ENCODE measurements at places on chromosomes 7 and 10.

DNA sequence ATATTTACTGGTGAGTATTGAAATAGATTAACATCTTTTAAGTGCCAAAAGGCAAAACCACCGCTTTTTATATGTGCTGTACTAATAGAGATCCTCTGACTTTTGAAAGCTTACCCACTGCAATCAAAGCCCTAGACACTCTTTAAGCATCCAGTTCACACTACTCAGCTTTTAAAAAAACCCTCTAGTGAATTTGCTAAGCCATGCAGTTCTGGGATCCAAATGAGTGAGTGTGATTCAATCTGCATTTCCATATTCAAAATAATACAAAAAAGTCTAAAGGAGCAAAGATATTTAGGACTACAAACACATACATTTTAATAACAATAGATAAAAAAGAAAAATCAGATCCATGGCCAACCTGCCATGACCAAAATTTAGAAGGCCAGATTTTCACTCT is 288.2 kb downstream of the MAGI2 start:
- no peak for DNase-seq

- DNase-seq: no peak
These were observed 45.7 kb downstream of the BEND7 start for GRCh38 chr10:13483073-13483472.

- DNase-seq: peak; percentile 34
These were observed 23.2 kb downstream of the WIPI2 start for GRCh38 chr7:5213286-5213645.

GRCh38 chr7:27843584-27844305 is 103.8 kb downstream of the TAX1BP1 start:
- DNase-seq: no peak

DNA sequence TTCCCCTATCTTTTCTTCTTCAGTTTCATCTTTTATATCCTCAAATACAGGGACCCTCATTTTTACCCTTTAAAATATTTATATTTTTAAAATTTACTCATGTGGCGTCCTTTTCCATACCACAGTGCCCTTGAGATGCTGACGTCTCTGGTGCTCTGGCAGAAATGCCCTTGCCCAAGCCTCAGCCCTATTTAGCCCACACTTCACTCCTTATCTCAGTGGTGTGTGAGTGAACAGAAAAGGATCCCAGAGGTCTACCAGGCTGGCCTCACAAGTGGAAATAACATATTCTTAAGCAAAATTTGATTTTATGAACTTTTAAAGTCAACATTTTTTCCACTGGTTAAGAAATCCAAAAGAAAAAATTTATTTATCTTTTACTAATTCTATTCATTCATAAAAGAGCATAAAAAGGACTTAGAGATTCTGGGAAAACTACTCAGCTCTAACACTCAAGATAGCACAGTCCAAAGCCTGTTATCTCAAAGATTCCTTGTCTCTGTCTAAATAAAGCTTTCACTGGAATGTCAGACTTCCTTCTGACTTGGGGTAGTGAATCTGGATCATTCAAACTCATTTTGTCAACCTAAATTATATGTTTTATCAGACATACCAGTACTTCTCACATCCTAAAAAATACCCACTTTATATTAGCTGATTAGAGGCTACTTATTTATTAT is at the start of gene NEBL:
NEBL (minus strand) TSS at position 166 of the 680 bp plus-strand sequence; CDS start at position 60, 106 bp downstream.
- DNase-seq: no peak

DNA sequence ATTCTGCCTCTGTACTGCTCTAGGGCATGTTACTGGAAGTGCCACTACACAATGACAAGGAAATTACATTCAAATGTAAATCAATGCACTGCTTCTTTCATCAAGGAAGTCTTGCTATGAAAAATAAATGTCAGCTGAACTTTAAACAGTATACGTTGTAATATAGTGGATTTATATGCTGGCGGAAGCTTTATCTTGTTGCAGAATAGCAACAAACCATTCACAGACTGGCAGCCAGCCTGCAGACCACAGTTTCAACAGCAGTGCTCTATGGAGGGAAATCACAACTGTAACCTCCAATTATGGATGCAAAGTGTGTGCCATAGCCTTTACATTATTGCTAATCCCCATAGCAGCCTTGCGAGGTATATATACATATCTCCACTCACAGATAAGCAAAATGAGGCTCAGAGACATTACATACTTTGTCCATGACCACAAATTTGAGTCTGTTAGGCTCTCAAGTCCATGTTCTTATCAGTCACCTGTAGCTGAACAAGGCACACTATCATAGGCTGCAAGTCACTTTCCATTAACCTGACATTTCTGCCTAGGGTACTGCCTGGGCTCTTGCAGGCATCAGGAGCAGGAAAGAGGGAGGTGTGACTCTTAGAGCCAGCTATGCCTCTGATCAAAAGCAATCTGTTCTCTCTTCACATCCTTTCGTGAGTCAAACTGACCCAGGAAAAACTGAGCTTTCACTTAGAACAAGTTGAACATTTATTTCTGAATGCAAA is 22.6 kb downstream of the COL28A1 start:
- no peak for DNase-seq

DNA sequence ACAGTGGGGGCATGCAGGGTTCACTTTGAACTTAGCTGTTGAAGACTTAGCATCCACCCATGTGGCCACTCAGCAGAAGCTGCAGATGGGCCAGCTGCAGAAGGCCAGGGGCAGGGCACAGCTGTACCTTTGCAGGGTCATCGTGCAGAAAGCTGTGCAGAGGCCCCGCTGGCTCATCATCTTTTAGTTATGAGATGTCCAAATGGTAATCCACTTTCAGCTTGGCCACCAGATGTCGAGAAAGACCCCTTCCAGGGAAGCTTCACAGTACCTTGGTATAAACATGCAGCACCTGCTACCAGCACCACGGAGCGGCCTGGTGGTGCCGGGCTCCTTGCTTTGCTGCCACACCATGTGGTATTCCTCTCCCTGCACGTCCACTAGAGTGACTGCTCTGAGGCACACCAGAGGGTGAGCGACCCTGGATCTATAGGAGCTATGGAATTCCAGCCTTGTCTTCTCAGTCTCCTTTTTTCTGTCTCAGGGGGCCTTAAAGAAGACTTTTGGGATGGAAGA is 74.2 kb upstream of the LAMB4 start:
- no peak for DNase-seq

- DNase-seq: no peak
These were observed 25.9 kb downstream of the TMEM106B start for GRCh38 chr7:12237007-12237406.

DNA sequence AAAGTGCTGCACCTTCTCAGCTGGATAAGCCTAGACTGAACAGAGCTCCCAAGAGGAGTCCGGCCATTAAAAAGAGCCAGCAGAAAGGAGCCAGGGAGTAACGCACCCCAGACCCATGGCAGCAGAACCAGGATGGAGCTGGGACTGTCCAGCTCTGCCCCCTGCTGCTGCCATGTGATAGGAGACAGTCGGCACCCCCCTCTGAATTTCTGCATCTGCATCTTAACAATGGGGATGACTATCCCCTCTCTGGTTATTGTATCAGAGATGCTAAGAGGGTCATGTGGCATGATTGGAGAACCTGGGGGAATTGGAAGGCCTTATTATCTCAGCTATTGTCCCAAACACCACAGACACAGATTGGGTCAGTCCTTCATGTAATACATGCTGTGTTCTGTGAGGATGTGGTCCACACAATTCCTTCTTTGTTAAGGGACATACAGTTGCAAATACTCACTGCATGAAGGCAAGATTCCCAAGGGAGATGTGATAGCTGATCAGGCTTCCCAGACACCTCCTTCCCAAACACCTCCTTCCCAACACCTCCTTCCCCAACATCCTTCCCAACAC is 29.3 kb downstream of the PLEKHS1 start:
- no peak for DNase-seq

DNA sequence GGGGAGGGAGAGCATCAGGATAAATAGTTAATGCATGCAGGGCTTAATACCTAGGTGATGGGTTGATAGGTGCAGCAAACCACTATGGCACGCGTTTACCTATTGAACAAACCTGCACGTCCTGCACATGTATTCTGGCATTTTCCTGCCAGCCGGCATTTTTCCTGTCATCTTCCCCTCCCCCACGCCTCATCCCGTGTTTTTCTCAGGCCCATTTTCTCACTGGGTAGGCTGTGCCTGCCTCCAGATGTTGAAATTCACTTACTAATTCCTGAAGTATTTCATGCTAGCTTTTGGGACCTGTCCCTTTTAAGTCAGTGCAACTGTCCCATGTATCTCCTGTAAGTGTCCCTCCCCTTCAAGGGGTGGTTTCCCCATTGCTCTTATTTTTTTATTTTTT is 220.3 kb upstream of the NPY start:
- DNase-seq: no peak

DNA sequence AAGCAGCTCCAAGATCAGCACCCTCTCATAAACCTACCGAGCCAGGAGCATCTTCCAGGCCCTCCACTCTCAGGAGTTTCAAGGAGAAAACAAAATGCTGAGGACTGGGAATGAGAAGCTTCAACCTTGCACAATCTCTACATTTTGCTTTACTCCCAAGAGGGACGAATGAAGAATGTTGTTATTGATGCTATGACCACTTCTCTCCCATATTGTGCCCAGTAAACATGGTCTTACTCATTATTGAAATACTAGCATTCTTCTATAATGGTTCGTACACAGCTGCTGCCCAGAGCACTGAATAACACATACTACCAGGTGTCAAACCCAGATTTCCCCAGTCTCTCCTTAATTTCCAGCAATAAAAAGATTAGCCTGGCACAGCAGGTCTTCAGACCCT is 63.4 kb upstream of the BET1 start:
- DNase-seq: no peak

DNA sequence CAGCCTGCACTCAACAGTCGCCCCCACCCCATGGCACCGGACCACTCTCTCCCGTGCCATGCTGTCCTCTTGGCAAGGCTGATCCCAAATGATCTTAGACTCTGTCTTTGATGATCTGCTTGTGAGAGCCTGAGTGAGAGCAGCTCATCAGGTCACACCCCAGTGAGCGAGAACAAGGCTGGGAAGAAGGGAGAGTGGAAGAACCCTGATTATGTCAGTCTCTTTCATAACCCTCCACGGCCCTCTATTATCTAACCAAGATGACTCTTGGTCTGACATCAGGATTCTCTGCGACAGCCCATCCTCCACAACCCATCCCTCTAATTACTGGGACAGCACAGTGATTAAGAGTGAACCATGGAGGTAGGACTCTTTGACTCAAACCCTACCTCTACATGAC is 53.1 kb upstream of the C7orf33 start:
- DNase-seq: no peak

DNA sequence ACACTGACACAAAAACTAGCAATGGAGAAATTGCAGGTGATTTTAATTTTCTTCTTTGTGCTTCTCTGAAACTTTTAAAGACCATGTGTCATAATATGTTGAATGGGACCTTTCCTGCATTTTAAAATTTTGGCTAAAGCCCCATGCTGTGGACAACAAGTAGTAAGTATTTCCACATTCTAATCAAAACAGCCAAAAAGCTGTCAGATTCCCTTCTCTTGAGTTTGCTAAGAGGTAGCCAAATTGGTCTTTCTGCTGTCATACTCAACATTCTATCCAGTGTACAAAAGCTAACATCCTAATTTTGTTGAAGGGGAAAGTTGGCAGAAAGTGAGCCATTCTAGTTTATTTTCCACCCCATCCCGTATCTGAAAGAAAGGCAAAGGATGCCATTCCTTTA is 447.6 kb downstream of the TFEC start:
- DNase-seq: no peak

DNA sequence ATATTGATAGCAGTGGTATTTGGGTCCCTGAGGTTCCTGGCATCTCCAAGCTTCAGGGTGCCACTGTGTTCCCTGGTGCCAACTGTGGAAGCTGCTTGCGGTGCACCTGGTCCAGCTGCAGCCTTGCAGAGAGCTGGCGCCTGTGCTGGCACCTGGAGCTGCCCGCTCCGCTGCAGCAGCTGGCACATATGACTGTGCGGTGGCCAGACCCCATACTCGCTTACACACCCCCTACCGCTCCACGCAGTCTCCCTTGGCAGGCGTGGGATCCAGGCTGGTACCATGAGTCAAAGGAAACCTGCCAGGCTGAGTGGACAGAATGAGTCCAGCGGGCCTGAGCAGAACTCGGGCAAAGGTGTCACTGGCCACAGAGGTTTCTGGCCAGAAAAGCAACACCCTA is 89.9 kb upstream of the JAZF1 start:
- no peak for DNase-seq

DNA sequence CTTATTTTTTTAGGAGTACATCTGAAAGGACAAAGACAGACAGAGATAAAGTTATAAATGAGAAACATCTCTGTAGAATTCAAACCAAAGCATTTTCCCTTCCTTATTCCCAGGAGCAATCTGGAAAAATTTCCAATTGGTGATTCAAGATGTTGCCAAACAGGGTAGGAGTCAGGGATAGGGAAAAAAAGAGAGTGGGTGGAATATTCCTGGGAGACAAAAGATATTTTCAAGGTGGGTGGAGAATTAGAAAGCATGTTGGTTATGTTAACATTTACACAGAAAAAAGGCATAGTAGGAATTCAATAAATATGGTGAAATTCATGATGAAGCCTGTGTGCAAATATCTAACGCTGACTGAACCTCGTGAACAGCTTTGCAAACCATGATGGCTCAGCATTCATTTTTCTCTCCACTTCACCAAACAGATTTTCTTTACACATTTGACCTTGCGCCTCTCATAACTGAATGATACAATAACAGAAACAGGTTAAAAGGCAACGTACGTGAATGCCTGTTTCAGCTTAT is 25.1 kb downstream of the SLC26A5 start:
- DNase-seq: no peak

- DNase-seq: peak; percentile 64
These were observed 155.3 kb downstream of the CAMK1D start for GRCh38 chr10:12504628-12505027.

DNA sequence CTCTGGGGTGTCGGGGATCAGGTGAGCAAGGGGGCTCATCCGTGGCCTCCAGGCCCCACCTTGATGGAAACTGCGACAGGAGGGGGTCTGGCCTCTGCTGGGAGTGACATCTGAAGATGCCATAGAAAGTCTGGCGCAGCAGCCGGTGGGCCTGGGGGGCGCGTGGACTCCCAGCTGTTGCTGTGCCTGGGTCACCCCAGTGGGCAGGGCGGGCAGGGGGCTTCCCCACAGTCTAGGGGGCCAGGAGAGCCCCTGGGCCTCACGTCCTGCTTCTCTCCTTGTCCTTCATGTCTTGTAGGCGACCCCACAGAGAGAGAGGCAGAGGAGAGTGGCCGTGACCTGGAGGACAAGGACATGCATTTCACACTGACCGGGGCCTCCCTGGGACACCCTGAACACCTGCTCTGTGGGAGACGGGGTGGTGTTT is 450.5 kb downstream of the DNAJB6 start:
- DNase-seq: no peak

DNA sequence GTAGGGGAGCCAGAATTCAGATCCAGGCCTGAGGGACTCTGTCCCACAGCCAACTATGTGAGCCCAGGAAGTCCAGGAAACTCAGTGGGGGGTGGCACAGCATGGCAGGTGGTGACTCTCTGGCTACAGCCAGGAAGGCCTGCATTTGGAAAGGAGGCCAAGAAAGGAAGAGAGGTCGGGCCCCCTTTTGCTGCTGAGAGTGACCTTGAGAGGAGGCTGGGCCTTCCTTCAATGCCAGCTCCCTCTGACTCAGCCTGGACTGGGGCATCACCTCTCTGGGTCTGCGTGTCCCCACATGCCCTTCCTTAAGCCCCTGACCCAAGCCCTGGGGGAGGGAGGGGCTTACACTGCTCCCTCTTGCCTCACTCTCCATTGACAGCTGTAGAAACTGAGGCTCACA is 6.4 kb upstream of the MYL10 start:
- DNase-seq: no peak

GRCh38 chr10:52491246-52491995 is 177.3 kb downstream of the DKK1 start:
- DNase-seq: no peak

- DNase-seq: no peak
These were observed 28.8 kb downstream of the ABLIM1 start for GRCh38 chr10:114629083-114629823.

Measured in suprapubic skin (tissue), 4 donors.